ENCODE measurements at places on chromosomes 6 and 20.

GRCh38 chr20:8306937-8307336 lies 174.9 kb downstream of the PLCB1 start:
- DNase-seq = no peak

DNA sequence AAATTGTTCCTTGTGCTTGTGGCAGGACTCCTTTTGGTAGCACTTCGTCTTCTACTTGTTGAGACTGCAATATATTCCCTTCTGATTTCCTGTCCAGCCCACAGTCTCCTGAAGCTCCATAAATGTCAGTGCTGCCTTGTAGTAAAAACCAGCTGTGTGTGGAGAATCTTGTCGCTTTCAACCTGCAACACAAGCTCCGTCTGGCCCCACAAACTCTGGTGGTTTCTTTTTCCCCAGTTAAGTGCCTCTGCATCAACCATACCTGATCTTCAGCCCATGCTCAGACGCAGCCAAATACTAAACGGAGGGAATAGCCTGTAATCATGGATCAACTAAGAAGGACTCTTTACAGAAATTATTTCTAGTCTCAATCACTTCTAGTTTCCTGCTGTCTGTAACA lies 1133.3 kb upstream of the ADGRB3 start:
- no peak for DNase-seq

DNA sequence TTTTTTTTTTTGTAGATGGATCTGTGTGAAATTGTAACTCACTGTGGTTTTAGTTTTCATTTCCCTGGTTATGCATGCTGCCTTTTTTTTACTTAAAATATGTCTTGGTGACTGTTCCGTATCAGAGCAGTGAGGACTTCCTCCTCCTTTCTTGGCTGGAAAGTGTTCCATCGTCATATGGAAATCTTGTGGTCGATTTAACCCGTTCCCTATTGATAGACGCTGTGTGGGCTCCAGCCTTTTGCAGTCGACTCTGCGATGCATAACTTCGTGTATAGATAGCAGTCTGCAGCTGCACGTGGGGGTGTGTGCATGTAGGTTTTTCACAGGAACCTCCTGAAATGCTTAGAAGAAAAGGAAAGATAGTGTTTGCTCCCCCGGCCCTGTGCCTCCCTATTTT lies 28.1 kb upstream of the PNPLA1 start:
- DNase-seq = peak; percentile 18

GRCh38 chr6:134539865-134540323 lies 222.0 kb upstream of the SGK1 start:
- no peak for DNase-seq

- no peak for DNase-seq
Observed at GRCh38 chr6:130858498-130859160, 31.4 kb downstream of the SMLR1 start.

DNA sequence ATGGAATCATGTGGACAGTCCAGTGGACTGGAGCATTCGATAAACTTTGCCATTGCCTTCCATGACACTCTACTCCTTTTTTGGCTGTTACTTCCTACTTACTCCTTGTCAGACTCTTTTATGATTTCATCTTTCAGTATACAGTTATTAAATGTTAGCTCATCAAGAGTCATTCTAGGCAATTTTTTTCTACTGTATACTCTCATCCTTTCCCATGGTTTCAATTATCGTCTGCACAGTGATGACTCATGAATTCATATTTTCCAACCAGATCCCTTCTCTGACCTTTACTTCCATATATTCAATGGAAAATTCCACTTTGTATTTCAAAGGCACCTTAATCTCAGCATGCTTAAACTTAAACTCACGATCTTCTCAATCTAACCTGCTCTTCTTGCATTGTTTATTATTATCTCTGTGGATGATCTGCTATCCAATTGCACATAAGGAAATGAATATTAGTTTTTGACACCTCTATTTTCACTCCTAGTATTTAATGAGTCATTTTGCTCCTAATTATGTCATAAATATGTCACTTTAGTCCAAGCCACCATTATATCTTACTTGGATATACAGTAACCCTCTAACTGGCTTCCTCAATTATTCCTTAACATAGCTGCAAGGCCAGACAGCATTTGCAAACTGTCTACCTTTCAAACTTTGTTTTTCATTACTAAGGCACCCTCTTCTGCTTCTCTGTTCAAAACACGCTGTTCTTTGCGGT lies 427.5 kb downstream of the PHF3 start:
- DNase-seq = peak; percentile 15

DNA sequence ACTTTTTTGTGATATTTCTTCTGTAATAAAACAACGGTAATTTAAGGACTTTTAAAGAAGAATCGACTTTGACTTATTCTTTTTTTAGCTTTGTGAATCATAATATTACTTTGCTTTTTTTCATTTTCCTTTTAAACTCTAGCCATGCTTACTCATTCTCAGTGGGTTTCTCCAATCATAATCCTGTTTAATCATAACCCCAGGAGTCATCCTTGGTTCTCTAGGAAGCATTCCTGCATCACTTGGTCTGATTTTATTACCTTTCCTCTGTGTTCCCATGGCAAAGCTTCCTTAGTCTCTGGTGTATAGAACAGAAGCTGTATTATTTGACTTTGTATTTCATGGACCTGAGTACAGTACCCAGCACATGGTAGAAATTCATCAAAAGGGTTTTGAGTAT lies 223.5 kb downstream of the CDKAL1 start:
- DNase-seq = peak; percentile 42

DNA sequence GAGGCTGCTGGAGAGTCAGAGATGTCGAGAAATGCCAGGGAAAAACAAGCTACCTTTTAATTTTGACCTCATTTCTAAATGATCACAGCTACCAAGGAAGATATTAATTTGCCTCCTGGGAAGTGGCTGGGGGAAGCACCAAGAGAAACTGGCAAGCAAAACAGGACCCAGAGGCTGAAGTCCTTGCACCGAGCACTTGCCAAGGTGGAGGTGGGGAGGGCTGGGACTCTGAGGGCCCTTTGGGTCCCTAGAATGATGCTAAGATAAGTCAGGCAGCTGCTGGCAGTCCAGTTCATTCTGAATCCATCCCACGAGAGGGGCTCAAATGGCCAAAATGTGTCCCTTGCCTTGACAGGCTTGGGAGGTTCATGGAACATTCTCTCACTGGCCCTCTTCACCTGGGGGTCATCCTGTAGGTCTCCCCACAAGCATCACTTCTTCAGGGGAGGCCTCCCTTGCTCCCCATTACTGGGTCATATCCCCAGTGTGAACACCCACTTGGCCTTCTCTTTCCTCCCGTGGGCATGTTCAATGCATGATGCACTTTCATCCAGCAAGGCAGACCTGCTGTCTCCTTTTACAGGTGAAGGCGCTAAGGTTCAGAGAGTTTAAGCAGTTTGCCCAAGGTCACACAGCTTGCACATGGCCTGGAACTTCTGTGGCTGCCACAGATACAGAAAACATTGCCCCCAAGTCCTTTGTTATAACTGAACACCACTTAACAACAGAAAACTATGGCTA lies 39.1 kb upstream of the BLCAP start:
- no peak for DNase-seq

GRCh38 chr6:49915035-49915434 lies 48.7 kb upstream of the CRISP1 start:
- DNase-seq = no peak

- DNase-seq = no peak
Observed at GRCh38 chr6:27138837-27139755, 108.4 kb upstream of the PRSS16 start.

- DNase-seq = no peak
Observed at GRCh38 chr6:90347411-90347851, 50.8 kb upstream of the BACH2 start.

- DNase-seq = no peak
Observed at GRCh38 chr6:4781967-4782575, 5.9 kb downstream of the CDYL start.

DNA sequence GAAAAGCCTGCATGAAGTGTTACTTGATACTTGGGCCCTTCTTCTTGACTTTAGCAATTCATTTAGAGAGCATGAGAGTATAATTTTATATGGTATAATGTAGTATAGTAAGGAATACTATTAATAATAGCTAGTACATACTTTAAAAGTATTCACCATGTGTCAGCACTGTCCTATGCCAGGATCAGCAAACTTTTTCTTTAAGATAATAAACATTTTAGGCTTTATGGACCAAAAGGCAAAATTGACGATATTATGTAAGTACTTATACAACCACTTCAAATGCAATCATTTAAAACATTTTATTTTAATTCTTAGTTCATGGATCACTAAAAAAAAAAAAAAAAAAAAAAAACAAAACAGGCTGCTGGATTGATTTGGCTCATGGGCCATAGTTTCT lies 163.9 kb downstream of the IBTK start:
- DNase-seq = no peak

DNA sequence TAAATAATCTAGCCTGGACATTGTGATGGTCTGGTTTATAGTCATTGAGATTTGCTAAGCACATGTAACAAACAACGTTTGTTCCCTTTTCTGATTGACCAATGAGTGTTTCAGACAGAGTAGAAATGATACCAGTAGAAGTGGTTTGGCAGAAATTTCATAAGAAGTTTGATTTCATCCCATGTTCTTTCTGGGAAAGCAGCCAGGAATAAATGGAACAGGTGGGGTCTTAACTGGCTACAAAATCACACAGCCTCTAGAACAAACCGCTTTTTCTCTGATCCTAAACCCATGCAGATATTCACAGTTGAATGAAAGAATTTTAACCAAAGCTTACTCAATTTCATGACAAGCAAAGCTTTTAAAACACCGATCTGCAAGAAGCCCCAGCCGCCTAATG lies 227.5 kb downstream of the UST start:
- DNase-seq = no peak

DNA sequence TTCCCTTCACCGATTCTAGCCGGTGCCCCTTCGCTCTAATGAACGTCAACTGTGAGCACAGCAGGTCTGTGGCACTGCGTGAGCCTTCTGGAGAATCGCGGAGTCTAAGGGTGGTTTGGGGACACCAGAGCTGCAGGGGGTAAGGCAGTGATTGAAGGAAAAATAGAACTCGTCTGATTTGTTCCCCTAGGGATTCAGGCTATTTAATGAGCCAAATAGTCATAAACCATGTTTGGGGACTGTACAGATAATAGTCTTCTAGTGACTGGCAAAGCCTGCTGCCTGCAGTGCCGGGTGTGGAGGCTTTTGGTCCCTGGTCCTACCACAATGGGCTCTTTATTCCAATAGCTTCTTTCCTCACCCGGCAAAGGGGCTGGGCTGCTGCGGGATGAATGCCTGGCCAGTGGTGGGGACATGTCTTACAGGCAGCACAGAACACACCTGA lies 11.1 kb upstream of the NTSR1 start:
- DNase-seq = no peak

- DNase-seq = no peak
Observed at GRCh38 chr20:42093041-42093440, 474.9 kb upstream of the CHD6 start.

- DNase-seq = no peak
Observed at GRCh38 chr6:51269876-51270275, 451.2 kb downstream of the TFAP2B start.

- no peak for DNase-seq
Observed at GRCh38 chr6:32075781-32076180, 33.4 kb downstream of the TNXB start.

GRCh38 chr6:168778201-168778600 lies 337.2 kb downstream of the SMOC2 start:
- no peak for DNase-seq

DNA sequence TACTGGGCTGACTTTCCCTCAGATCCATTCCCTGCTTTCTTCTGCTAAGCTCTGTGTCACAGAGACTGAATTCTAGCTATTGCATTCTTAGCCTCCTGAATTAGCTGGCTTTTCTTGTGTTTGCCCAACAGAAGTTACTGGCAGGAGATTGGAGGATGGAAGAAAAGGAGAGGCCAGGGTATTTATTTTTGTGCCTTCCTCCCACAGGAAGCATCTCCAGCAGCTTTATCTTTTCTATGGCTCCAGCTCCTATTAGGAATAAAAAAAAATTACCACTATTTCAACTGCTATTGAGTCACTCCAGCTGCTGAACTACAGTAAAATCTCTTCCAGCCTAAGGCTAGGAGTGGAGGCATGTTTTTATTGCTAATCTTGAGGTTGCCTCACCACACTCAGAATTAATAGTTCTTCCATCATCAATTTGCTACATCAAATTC lies 492.4 kb downstream of the RFPL4B start:
- DNase-seq = peak; percentile 47

DNA sequence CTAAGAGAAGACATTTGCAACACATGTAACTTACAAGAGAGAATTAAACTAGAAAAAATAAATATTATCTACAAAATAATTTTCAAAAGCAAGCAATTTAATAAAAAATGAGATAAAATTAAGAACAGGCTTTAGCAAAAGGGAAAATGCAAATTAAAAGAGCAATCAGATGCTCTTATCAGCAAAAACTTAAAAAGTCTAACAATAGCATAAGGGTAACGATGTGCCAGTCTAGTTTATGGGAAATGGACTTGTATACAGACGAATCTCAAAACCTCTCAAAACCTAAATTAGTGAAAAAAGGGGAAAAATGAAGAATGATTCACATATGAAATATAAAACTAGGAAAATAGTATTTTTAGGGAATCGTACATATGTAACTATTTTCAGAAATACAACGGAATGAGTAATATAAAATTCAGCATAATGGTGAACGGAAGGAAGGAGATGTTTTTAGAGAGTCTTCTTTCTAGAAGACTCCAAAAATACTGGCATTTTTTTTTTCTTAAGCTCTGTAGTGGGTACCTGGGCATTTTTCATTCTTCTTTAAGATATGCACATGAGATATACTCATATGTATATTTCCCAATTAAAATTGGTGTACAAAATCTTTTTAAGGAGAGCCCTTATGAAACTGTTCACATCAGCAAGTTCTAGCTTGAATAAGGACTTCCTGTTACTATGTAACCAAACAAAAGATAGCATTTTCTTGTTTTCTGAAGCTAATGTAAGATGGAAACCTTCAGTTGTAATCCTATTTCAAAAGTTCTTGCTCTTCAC lies 927 bp upstream of the MANEA start:
- DNase-seq = no peak
